ENCODE measurements at places on chromosomes 12 and 14. TPM values are rescaled to one million over a fixed set of nuclear protein-coding genes. Genes with fewer than 3 reads are reported as not detected.

The LRRIQ1 gene
- total RNA-seq, result 8.8 TPM

The KCNC2 gene
- 3.2 TPM for total RNA-seq

The RNFT2 gene
- total RNA-seq, result 47.2 TPM

The RNF212B gene
- not detected for total RNA-seq

The DHRS2 gene
- total RNA-seq, result 1.2 TPM

The INHBE gene
- not detected for total RNA-seq

The RFX4 gene
- total RNA-seq, result 18.6 TPM

The KCNJ8 gene
- total RNA-seq, result 12.9 TPM

The TMEM260 gene
- 22.5 TPM for total RNA-seq

The GAS2L3 gene
- 37.7 TPM for total RNA-seq

GRCh38 chr14:95808371-95808770, 68.3 kb upstream of the TUNAR start:
- no peak overlapping the region for H3K4me3 ChIP-seq
- H3K36me3 ChIP-seq, result no peaks in the 10 kb centered on the region
- no peaks in the 10 kb centered on the region for H3K4me1 ChIP-seq
- DNase-seq, result no peak
- H3K27me3 ChIP-seq, result no peaks in the 10 kb centered on the region
- H3K27ac ChIP-seq, result no peak overlapping the region

DNA sequence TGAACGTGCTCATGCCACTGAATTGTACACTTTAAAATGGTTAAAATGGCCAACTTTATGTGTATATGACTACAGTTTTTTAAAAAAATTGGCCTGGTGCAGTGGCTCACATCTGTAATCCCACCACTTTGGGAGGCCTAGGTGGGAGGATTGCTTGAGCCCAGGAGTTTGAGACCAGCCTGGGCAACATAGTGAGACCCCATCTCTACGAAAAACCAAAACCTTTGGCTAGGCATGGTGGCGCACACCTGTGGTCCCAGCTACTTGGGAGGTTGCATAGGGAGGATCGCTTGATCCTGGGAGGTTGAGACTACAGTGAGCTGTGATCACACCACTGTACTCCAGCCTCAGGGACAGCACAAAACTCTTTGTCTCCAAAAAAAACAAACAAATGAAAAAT, 5.3 kb downstream of the BRI3BP start:
- peaks cover 10% of the 10 kb centered on the region for H3K4me1 ChIP-seq
- no peaks in the 10 kb centered on the region for H3K36me3 ChIP-seq
- no peaks in the 10 kb centered on the region for H3K27me3 ChIP-seq
- DNase-seq, result no peak

GRCh38 chr14:36524874-36525745, 5.1 kb upstream of the NKX2-1 start:
- peaks cover 95% of the 10 kb centered on the region for H3K27me3 ChIP-seq
- no peak overlapping the region for H3K27ac ChIP-seq
- H3K4me1 ChIP-seq, result peaks cover 37% of the 10 kb centered on the region
- no peak for DNase-seq

DNA sequence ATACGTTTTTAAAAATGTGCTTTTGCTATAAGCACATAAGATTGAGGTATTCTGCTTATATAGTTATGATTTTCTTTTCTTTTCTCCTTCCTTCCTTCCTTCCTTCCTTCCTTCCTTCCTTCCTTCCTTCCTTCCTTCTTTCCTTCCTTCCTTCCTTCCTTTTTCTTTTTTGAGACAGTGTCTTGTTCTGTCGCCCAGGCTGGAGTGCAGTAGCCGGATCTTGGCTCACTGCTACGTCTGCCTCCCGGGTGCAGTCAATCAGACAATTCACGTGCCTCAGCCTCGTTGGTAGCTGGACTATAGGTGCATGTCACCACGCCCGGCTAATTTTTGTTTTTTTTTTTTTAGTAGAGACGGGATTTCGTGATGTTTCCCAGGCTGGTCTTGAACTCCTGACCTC, 5.8 kb downstream of the CFAP54 start:
- no peak overlapping the region for H3K27ac ChIP-seq
- no peaks in the 10 kb centered on the region for H3K36me3 ChIP-seq
- H3K4me3 ChIP-seq, result no peak overlapping the region
- no peaks in the 10 kb centered on the region for H3K4me1 ChIP-seq
- DNase-seq, result no peak
- no peaks in the 10 kb centered on the region for H3K27me3 ChIP-seq

DNA sequence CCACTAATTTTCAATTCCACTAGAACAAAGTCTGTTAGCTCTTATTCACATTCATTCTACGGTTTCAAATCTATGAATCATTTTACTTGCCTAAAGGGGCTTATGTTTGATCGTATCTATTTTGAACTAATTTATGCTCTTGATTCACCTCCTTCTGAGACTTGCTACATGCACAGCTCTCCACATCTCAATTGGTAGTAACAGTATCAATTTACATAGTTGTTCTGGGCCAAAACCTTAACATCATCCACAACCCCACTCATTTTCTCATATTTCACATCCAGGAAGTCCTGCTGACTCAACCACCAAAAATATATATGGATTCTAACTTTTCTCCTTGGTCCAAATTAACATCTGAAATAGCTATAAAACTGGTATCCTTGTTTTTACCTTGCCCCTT, 208.6 kb downstream of the RASSF9 start:
- H3K27ac ChIP-seq, result no peak overlapping the region
- H3K4me3 ChIP-seq, result no peak overlapping the region
- no peaks in the 10 kb centered on the region for H3K36me3 ChIP-seq
- H3K27me3 ChIP-seq, result no peaks in the 10 kb centered on the region
- no peaks in the 10 kb centered on the region for H3K4me1 ChIP-seq

DNA sequence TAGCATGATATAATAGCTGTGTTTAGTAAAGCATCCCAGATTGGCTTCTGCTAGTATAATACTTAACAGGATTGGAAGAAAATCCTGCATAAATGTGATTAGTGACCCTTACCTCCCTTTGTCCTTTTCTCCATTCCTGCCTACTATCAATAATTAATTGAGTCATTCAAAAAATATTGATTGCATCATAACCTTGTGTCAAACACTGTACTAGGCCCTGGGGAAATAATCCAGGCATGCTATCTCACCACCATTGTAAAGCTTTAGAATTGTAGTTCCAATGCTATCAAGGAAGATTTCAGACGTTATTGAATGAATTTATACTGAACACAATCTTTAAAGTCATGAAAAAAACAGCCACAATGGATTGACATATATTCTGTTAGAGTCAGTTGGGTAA, 378.6 kb upstream of the DDHD1 start:
- no peak overlapping the region for H3K4me3 ChIP-seq
- no peaks in the 10 kb centered on the region for H3K36me3 ChIP-seq
- DNase-seq, result no peak
- no peaks in the 10 kb centered on the region for H3K4me1 ChIP-seq
- H3K27ac ChIP-seq, result no peak overlapping the region

GRCh38 chr12:8108808-8109398, 14.5 kb upstream of the CLEC4A start:
- no peaks in the 10 kb centered on the region for H3K27me3 ChIP-seq
- no peak overlapping the region for H3K4me3 ChIP-seq
- peak; percentile 71 for DNase-seq
- H3K27ac ChIP-seq, result no peak overlapping the region
- H3K4me1 ChIP-seq, result no peaks in the 10 kb centered on the region
- H3K36me3 ChIP-seq, result no peaks in the 10 kb centered on the region

DNA sequence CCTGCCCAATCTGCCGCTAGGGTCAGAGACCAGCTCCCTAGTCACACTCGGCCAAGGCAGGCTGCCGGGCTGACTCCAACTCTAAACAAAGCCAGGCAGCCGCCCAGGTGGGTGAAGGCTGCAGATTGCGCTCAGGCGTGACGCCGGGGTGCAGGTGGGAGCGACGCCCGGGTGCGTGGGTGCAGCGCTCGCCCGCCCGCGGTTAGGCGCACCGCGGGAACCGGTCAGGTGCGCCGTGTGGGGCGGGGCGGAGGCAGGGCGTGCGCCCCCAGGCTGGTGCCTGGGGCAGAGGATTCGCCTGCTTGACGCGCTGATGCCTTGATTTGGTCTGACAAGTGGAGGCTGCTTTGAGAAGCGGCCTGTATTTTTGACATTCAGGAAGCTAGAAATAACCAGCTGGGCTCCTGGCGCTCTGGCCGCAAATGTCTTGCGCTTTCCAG, 126.7 kb upstream of the HIF1A start:
- H3K27ac ChIP-seq, result no peak overlapping the region
- H3K36me3 ChIP-seq, result no peaks in the 10 kb centered on the region
- H3K4me1 ChIP-seq, result peaks cover 14% of the 10 kb centered on the region
- DNase-seq, result peak; percentile 50
- H3K4me3 ChIP-seq, result no peak overlapping the region
- H3K27me3 ChIP-seq, result peaks cover 10% of the 10 kb centered on the region

DNA sequence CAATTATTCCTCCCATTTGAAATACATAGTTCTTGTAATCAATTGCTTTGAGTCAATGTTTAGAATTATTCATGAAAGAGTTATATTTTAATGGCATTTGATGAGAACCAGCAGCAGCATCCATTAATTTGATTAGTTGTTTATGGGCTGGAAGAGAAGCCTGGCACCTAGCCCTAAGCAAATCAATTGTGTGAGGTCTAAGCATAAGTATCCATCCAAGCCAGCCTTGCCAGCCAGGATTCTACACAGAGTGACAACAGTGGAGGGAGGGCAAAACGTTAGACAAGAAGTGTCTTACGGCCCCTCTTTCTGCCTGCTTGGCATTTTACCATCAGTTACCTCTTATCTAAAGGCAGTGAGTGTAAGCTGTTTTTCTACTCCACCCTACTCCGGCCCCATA, 478.5 kb downstream of the NELL2 start:
- no peak overlapping the region for H3K27ac ChIP-seq
- no peaks in the 10 kb centered on the region for H3K36me3 ChIP-seq
- H3K4me1 ChIP-seq, result no peaks in the 10 kb centered on the region

DNA sequence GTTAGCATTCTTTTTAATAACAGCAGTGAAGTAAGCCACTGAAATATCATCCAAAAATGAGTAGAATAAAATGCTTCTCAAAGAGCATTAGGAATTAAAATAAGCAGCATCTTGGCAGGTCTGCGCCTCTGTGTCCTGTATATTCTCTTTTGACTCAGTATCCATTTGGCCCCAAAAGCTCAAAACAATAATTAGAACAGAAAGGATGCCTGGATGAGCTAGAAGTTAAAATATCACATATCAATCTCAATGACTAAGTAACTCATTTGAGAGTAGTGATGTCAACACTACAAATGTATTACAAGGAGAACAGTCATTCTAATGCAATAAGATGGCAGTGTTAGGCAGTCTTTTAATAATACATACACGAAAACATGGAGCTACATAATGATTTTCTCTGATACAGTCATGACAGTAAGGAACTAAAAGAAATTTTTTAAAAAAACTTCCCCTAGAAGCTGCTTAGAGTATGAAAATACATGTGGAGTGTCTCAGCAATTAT, 160.9 kb upstream of the ABCD2 start:
- no peaks in the 10 kb centered on the region for H3K4me1 ChIP-seq
- no peak overlapping the region for H3K4me3 ChIP-seq
- no peak overlapping the region for H3K27ac ChIP-seq
- no peaks in the 10 kb centered on the region for H3K36me3 ChIP-seq
- no peak for DNase-seq

Data from spinal cord (tissue), 10 donors.